IMR-90 (cell line): ENCODE measurements at places on chromosomes 1 and 21.

GRCh38 chr1:172373864-172374263 lies 46.6 kb upstream of the C1orf105 start:
- no peak overlapping the region for H3K4me3 ChIP-seq
- H3K4me1 ChIP-seq = no peaks in the 10 kb centered on the region
- H3K27me3 ChIP-seq = no peaks in the 10 kb centered on the region
- no peak for DNase-seq
- no peak overlapping the region for H3K27ac ChIP-seq
- no peaks in the 10 kb centered on the region for H3K36me3 ChIP-seq

DNA sequence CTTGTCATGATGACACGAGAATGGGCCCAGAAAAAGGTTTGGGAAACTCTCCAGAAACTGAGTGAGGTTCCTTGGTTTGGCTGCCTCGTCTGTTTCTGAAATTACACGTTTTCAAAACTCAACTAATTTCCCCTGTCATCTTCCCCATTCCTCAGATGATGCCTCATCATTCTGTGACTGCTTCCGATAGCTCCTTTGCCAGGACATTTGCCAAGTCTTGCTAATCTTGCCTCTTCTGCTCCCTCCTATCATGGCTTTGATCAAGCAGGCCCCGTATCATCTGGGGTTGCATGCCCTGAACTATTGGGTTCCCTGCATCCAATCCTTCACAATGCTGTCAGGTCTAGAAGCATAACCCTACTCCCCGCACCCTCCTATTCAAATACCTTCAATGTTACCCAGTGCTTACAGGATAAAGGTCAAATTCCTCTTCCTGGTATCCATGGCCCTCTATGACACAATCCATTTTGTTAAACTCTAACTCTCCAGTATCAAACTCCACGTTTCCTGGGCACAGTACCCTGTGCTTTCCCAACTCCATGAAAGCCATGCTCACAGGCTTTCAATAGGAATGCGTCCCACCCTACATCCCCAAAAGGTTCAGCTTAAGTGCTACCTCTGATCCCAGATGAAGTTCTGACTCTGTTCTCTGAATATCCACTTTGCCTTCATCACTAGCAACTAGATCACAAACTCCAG lies 22.2 kb upstream of the TMEM200B start:
- H3K27me3 ChIP-seq = no peaks in the 10 kb centered on the region
- H3K4me3 ChIP-seq = no peak overlapping the region
- peaks cover 10% of the 10 kb centered on the region for H3K4me1 ChIP-seq
- peak; percentile 95 for DNase-seq

GRCh38 chr1:53588053-53588779 lies 129.0 kb downstream of the DMRTB1 start:
- H3K4me3 ChIP-seq = no peak overlapping the region
- H3K27ac ChIP-seq = no peak overlapping the region
- H3K36me3 ChIP-seq = no peaks in the 10 kb centered on the region
- peaks cover 2% of the 10 kb centered on the region; the same call in 1 of the 2 replicates for H3K27me3 ChIP-seq
- peaks cover 8% of the 10 kb centered on the region; the same call in 1 of the 2 replicates for H3K4me1 ChIP-seq
- no peak for DNase-seq

DNA sequence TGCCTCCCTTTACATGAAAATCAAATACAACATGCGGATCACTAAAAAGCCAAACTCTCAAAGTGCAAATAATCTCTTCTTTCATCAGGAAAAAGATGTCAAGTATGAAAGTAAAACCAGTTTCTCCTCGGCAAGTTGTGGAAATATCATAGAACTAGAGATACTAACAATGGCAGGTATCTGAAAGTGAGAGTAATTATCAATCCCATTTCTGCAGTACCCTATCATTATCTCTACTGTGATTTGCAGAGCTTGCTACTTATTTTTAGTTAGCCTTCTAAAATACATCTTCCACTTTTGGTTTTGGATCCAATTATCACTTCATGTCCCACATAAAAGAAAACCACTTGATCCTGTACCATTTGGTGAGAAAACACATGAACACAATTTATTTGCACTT lies 3.0 kb downstream of the TP53BP2 start:
- H3K27me3 ChIP-seq = no peaks in the 10 kb centered on the region
- peaks cover 8% of the 10 kb centered on the region for H3K4me1 ChIP-seq
- H3K27ac ChIP-seq = no peak overlapping the region
- H3K4me3 ChIP-seq = no peak overlapping the region
- no peak for DNase-seq

DNA sequence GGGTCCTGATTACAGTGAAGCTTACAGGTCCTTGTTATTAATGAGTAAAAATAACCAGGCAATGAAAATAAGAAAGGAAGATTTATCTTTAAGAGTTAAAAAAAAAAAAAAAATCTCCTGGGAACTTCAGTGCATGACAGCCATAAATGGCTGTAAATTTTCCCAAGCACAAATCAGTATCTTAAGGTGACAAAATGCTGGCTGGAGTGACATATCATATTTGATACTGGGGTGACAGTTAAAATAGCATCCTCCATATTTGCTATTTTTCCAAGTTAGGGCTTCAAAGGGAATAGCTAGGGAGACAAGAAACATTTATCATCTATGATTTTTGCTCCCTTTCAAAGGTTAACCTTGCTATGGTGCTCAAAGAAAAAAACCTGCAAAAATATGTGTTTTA lies 226.6 kb downstream of the PRDM2 start:
- H3K36me3 ChIP-seq = no peaks in the 10 kb centered on the region
- H3K27me3 ChIP-seq = no peaks in the 10 kb centered on the region
- no peak overlapping the region for H3K27ac ChIP-seq
- no peak overlapping the region for H3K4me3 ChIP-seq
- no peak for DNase-seq
- no peaks in the 10 kb centered on the region for H3K4me1 ChIP-seq

GRCh38 chr1:63758791-63759190 lies 15.0 kb upstream of the ROR1 start:
- H3K4me3 ChIP-seq = no peak overlapping the region
- no peaks in the 10 kb centered on the region for H3K4me1 ChIP-seq
- peaks cover 2% of the 10 kb centered on the region; the same call in 1 of the 2 replicates for H3K27me3 ChIP-seq
- no peaks in the 10 kb centered on the region for H3K36me3 ChIP-seq
- no peak for DNase-seq
